Activated gamma-delta T cell treated with anti-CD3 and anti-CD28 coated beads, Interleukin-2, amount 50 U/mL, for 16 hours (primary cell): ENCODE measurements at places on chromosomes 6 and 20.

- no peak for DNase-seq
Observed at GRCh38 chr20:2816583-2817340, 598 bp downstream of the TMEM239 start.

DNA sequence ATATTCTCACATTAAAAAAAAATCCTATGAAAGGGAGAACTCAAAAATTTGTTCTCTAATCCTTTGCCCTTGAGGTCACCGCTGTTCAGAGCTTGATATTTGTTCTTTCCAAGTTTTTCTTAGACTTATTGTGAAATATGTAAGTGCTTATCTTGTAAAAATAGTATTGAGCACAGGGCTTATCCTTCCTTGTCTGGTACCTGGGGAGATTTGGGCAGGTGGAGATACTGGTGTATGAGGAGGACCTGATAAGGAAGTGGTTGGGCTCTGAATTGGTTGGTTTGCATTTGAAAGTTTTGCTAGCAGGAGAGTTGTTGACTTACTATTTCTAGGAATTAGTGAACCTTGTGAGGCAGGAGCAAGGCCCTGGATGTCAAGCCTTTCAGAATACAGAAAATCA lies 28.9 kb upstream of the ANKEF1 start:
- DNase-seq = no peak

GRCh38 chr6:138387577-138388368 lies 10.1 kb downstream of the SMIM28 start:
- DNase-seq = no peak

- no peak for DNase-seq
Observed at GRCh38 chr6:111888928-111889695, 15.9 kb upstream of the FYN start.

GRCh38 chr6:75524322-75524972 lies 30.8 kb upstream of the FILIP1 start:
- DNase-seq = no peak

DNA sequence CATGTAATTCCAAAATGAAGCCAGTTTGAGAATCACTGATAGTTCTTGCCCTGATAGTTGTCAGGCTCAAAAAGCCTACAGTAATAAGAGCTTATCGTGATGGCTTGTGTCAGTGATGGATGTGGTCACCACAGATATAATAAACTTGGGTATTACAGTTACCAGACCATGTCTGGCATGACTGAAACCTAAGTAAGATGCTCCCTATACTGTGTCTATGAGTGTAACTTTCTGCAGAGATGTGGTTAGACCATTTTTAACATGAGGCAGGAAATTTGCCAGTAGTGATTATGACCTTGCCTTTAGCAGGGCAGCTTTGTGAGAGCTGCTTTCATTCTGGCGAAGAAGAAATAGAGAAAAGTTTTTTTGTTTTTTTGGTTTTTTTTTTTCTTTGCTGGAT lies 90.2 kb downstream of the ANKS1A start:
- DNase-seq = no peak

DNA sequence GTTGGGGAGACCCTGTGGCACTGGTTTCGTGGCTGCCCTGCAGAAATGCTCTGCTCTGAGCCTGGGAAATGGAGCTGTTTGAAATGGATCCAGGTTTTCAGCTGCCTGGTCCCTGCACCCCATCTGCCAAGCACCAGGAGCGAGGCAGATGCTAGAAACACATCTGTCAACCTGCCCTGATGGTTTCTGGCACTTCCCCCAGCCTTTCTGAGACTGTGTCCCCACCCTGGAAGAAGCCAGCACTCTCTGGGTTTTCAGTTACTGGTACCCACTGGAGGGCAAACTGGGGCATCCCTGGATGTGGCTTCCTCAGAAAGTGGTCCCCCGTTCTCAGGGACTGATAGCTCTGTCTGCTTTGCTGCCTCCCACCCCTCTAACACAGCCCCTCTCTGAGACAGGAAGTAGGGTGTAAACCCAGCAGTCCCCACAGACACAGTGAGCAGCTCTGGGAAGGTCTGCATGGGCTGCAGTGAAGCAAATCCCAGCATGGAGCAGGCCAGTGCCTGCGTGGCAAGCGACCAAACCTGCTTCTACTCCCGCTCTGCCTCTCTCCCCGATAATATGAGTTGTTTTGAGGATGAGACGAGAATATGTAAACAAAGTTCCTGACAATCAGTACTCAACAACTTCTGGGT lies 54.2 kb upstream of the MAFB start:
- no peak for DNase-seq
